ENCODE measurements at places on chromosomes 6 and 20.

GRCh38 chr6:21506126-21506525 lies 87.4 kb upstream of the SOX4 start:
- DNase-seq, result no peak

DNA sequence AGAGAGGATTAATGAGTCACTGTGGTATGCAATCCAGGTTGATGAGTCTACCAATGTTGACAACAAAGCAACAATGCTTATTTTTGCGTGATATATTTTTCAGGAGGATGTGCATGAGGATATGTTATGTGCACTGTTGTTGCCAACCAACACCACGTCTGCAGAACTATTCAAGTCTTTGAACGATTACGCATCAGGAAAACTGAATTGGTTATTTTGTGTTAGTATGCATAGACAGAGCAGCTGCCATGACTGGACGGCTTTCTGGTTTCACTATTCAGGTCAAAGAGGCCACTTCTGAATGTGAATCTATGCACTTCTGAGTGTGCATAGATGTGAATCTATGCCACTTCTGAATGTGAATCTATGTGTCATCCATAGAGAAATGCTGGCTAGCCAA lies 134.0 kb upstream of the GRIK2 start:
- no peak for DNase-seq

- no peak for DNase-seq
These were observed 87.5 kb downstream of the ZFP64 start for GRCh38 chr20:52103913-52104545.

- DNase-seq, result no peak
These were observed 138.5 kb upstream of the SOX4 start for GRCh38 chr6:21455071-21455470.

DNA sequence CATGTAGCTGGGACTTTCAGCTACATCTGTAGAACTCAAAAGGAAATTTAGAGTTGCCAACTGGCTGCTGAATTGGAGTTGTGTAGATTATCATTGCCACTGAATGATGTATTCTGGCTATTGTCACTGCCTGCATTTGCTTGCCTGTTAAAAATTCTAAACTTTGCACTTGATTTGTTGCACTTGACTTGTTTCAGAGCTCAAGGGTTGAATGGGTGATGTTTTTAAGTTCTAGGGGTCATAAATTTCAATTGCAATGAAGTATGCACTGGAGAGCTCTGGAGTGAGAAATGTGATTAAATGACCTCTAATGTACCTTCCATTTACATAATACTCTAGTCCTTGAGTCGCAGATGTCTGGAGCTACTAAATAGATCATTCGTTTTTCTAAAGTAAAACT lies 102.4 kb downstream of the TNFRSF21 start:
- no peak for DNase-seq

- no peak for DNase-seq
These were observed 169.3 kb downstream of the SLC16A10 start for GRCh38 chr6:111256646-111257045.

- no peak for DNase-seq
These were observed 162.8 kb downstream of the TBXT start for GRCh38 chr6:166004876-166005275.

- no peak for DNase-seq
These were observed 113.8 kb upstream of the ARMC2 start for GRCh38 chr6:108734271-108734922.

GRCh38 chr6:99591673-99592364 lies 14.8 kb upstream of the PRDM13 start:
- DNase-seq, result no peak

- DNase-seq, result no peak
These were observed 455.7 kb upstream of the SOX4 start for GRCh38 chr6:21137700-21138335.

DNA sequence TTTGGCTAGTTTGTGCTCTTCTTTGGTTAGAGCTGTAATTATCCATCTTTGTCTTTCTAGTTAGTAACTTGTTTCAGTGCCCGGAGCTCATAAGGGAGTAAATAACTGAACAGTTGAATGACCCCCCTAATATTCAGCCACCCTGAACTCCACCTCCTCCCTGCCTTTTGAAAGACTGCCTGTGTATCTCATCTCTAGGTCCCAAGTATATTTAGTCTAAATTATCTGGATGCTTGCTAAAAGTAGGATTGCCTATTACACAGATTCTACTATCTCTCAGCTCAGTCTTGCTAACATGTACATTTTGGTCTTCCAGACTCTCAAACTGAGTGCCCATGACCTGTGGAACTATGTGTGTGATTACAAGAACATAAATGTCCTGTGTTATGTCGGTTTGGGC lies 145.9 kb downstream of the GJA1 start:
- DNase-seq, result no peak

- no peak for DNase-seq
These were observed 46.7 kb downstream of the MAP1LC3A start for GRCh38 chr20:34604980-34605788.

DNA sequence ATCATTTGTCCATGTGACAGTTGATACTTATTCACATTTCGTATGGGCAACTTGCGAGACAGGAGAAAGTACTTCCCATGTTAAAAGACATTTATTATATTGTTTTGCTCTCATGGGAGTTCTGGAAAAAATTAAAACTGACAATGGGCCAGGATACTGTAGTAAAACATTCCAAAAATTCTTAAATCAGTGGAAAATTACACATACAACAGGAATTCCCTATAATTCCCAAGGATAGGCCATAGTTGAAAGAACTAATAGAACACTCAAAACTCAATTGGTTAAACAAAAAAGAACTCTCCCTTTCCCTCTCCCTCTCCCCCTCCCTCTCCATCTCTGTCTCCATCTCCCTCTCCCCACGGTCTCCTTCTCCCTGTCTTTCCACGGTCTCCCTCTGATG lies 19.4 kb upstream of the EIF2S2 start:
- DNase-seq, result no peak

DNA sequence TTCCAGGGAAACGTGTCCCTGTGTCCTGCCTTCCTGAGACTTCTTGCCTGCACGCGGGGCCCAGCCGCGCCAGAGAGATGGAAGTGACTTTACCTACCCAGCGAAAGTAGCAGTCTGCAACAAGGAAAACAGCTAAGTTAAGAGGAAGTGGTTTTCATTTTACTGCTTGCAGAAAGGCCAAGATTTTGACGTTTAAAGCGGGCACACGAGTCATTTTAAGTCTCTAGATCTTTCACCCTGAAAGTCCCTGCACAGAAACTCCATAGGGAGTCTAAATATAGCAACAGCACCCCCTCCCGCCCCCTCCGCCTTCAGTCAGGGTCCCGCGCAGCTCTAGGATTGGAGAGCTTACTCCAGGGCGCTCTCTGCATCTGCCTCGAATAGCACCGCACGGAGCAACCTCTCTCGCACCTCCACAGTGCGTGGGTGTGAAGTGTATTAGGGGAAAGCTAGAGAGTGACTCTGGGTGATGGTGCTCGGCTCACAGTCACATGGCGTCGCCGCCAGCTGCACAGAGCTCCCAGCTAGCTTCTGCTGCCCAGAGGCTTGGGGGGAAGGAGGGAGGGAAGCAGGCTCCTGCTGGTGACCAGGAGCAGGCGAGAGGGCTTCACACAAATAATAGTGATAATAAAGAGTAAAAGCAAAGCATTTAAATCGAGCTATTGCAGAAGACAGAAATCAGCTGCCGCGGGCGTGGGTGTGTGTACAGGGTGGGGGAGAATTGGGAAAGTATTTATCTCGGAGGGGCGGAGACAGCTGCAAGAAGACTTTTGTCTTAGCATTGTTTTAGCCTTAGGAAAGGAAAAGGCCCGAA lies 1.8 kb upstream of the KCNQ5 start:
- peak; percentile 78 for DNase-seq

DNA sequence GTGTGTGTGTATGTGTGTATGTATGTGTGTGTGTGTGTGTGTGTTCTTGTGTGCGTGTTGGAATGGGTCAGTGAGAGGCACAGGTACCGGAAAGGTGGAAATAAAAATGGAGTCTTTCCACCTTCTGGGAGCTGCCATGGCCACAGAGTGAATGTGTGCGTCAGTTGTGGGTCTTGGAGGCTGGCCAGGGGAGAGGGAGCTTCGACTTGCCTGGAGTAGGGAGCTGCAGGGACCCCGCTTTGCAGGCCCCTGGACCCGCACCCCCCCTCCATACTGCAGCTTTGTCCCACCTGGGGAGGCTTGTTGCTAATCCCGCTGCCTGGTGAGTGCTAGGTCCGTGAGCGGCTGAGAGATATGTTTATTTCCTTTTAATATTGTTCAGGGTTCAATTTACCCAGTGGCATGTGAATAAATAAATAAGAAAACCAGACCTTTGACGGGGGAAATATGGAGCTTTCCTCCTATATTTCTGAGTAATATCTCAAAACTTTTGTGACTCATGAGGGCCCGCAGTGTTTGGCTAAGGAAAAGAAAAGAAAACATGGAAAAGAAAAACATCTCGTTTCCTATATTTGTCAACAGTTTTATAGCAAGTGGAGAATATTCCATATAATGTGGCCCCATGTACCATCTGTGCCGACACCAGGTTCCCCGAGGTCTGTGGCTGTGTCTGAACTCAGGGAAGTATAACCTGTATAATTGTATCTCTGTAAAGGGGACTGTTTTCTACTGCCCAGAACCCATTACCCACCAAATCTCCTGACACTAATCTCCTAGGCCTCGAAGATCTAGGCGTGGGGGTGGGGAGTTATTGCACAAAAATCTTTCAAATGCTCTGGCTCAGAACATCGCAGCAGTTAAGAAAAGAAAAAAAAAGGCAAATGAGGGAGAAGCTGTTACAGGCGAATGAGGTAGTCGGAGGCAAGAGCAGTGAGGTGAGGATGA lies 24.6 kb upstream of the CCDC167 start:
- no peak for DNase-seq

DNA sequence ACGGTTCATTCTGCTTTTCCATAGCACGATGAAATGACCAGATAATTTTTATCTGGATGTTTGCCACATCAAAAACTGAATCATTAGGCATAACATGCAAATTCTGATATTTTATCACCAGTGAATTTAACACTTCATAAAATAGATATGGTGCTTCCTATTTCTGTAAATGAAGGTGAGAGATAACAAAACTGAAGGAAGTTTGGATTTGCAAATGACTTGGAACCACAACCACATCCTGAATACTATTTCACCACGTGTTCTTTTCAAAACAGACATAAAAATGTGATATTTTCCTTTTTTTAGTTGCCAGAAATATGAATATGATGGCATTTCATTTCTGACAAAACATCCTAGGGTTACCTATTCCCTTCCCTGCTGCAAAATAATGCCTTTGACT lies 146.1 kb downstream of the EDN1 start:
- no peak for DNase-seq

GRCh38 chr20:4156411-4156810 lies 141.1 kb upstream of the RNF24 start:
- no peak for DNase-seq

DNA sequence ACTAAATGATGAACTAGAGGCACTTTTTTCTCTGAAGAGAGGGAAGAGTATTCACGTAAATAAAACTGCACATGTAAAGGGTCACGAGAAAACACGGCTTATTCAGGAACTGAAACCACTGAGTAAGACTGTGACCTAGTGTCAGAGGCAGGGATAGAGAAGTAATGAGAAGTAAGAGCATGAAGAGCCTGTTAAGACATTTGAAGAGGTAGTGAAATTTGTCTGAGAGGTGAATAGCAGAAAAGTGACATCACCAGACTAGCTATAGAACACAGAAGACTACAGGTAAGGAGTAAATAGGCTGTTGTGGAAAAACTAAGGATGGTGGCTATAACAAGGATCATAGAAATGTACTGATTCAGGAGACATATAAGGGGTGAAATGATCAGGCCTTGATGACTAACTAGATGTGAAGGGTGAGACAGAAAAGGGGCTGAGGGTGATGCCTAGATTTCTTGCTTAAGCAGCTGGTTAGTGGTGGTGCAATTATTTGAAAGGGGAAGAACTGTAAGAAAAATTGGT lies 76.8 kb downstream of the REV3L start:
- DNase-seq, result no peak

GRCh38 chr20:32898729-32899128 lies 40.0 kb downstream of the EFCAB8 start:
- DNase-seq, result no peak

- no peak for DNase-seq
These were observed 32.1 kb upstream of the JAG1 start for GRCh38 chr20:10705801-10706459.

DNA sequence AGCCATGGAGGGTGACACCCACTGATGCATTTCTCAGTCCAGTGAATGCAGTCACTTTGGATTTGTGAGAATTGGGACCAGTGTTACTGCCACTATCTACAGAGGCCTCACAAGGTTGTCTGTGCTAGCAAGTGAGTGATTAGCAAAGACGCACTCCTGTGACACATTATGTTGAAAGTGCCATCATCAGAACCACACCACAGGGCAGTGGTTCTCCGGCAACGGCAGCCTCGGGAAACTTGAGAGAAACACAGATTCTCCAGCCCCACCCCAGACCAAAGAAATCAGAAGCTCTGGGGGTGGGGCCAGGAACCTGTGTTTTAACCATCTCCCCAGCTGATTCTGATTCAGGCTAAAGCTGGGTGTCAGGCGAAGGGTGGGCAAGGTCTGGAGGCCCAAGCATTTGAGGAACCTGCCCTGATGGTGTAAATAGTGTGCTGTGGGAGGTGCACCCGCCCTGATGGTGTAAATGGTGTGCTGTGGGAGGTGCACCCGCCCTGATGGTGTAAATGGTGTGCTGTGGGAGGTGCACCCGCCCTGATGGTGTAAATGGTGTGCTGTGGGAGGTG lies 39.9 kb downstream of the TMEM242 start:
- no peak for DNase-seq

DNA sequence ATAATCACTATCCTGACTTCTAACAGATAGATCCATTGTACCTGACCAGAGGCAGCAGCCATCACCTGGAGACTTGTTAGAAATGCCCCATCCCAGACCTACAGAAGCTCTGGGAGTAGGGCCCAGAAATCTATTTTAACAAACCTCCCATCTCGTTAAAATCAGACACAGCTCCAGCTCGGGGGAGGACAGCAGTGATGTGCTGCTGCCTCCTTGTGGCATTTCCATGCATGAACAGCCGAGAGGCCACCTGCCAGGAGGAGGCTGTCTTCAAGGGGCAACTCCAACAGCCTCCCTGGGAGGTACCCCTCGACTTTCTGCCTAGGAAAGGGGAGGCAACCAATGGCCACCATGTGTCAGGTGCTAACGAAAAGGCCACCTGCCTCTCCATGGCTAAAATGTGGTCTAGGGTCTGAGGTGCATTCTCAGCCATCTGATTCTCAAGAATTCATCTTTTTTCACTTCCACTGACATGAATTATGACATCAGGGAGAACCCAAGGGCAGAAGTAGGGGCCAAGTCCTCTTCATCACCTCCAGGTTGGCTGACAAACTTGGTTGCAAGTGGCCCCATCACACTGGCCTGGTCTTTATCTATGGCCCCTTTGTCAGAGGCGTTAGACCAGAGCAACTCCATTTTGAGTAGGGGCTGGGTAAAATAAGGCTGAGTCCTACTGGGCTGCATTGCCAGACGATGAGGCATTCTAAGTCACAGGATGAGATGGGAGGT lies 12.2 kb upstream of the KCNK15 start:
- DNase-seq, result peak; percentile 90

- no peak for DNase-seq
These were observed 33.9 kb downstream of the ZNF133 start for GRCh38 chr20:18321976-18322950.

Measured in tibial artery (tissue), 4 donors.